ENCODE measurements at places on chromosomes 12 and 14.

GRCh38 chr14:92564344-92565039, 50.9 kb downstream of the RIN3 start:
- peak; percentile 80 for DNase-seq

DNA sequence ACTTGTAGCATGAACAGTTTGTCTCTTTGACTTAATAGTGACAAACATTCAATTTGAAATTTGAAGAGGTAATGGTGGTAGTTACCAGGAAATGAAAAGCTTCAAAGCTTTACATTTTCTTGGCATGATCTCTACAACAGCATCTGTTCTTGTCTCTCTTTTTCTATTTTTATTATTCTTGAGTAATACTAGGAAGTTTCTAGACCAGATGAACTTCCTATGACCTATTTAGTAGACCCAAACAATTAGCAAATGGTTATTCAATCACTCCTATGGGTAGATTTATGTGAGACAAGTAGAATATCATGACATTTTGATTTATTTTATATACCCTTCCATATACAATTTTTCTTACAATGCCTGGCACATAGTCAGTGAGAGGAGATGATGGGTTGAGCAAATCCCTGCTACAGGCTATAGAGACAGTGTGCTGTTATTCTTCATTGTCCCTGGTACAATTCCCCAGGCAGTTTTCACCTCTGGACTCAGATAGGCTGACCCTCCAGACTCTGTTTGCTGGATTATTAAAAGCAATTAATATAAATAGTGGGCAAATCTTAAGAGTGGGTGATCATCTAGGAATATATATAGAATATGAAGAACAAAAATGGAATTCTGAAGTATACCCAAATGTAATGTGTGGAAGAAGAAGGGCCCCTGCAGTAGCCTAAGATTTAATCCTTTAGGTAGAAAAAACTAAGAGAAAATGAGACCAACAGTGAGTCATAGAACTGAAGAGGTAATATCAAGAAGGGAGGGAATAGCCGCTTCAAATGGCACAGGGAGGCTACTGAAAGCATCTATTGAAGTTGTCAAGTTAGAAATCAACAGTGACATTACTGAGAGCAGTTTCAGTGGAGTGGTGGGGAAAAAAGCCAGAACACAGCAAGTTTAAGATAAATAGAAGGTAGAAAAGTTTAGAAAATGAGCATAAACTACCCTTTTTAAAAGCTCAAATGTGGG, 512.0 kb downstream of the FOXG1 start:
- DNase-seq, result no peak

GRCh38 chr14:73245480-73246325, 8.4 kb downstream of the PAPLN start:
- no peak for DNase-seq

DNA sequence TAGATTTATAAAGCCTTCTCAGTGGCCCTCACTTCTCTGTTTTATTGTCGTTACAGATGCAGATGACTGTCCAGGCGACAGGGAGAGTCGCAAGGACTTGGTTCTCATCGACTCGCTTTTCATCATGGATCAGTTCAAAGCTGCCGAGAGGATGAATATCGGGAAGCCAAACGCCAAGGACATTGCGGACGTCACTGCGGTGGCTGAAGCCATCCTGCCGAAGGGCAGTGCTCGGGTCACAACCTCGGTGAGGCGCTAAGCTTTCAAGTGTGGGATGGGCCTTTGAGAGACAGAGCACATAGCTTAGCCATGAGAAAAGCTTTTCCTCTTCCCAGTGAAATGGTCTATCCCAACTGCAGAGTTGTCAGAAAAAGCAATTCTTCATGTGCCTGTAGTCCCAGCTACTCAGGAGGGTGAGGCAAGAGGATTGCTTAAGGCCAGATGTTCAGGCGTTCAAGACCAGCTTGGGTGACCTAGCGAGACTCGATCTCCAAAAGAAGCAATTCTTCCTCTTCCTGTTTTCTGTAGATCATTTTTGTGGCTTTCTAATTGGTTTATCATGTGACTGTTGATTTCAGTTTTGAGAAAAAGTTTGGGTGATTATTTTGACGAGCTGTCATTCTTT, 56.4 kb downstream of the EP400 start:
- DNase-seq, result no peak

GRCh38 chr14:47678993-47679392, 3.6 kb upstream of the MDGA2 start:
- no peak for DNase-seq

DNA sequence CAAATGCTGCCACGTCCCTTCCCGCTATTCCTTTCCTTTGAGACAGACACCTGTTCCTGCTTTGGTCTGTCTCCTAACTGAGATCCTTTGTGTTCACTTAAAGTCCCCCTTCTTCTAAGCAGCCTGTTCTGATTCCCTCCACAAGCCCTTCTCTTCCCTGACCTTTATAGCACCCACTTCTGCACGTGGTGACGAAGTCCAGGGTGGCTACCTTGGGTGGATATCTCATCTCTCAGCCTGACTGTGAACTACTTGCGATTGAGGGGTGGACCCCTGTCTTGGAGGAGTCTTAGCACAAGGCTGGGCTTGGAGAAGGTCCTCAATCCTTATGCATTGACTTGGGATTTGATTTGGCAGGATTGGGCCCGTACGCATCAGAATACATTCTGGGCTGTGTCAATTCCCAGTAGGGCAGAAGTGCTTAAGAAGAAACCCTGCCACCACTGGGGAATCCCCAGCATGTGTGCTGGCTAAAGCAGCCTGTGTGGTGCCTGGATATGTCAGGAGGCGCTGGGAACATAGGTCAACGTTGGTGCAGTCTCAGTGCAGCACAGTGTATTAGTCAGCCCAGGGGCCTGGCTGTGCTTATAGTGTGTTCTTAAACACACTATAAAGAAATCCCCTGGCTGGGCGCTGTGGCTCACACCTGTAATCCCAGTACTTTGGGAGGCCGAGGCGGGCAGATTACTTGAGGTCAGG, 23.6 kb downstream of the KRT80 start:
- no peak for DNase-seq

DNA sequence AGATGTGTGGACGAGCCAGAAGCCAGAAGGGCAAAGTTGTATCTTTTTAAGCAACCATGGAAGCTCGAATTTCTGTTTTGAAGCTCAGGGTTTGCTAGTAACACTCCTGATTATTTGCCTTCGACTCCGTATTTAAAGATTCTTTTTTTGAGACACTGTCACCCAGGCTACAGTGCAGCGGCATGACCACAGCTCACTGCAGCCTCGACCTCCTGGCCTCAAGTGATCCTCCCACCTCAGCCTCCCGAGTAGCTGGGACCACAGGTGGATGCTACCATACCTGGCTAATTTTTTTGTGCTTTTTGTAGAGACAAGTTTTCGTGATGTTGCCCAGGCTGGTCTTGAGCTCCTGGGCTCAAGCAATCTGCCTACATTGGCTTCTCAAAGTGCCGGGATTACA, 18.7 kb upstream of the OASL start:
- DNase-seq, result no peak
